ENCODE measurements at places on chromosomes 5 and 9. TPM values are rescaled to one million over a fixed set of nuclear protein-coding genes. Genes with fewer than 3 reads are reported as not detected.

IFNA2 gene
- not detected for polyA plus RNA-seq

RCL1 gene
- 17.9 TPM for polyA plus RNA-seq

GRCh38 chr9:106857811-106858470 is 5.0 kb upstream of the ZNF462 start:
- H3K27ac ChIP-seq: no peak overlapping the region
- no peak overlapping the region for H3K4me3 ChIP-seq
- H3K36me3 ChIP-seq: no peaks in the 10 kb centered on the region
- no peak for DNase-seq

- no peaks in the 10 kb centered on the region for H3K4me1 ChIP-seq
- H3K36me3 ChIP-seq: no peaks in the 10 kb centered on the region
- H3K27ac ChIP-seq: no peak overlapping the region
- DNase-seq: no peak
- peaks cover 24% of the 10 kb centered on the region for H3K27me3 ChIP-seq
Measured at GRCh38 chr5:132019337-132019736, 7.9 kb upstream of the ACSL6 start.

- H3K4me1 ChIP-seq: no peaks in the 10 kb centered on the region
- no peaks in the 10 kb centered on the region for H3K27me3 ChIP-seq
- H3K4me3 ChIP-seq: no peak overlapping the region
- no peak for DNase-seq
Measured at GRCh38 chr9:88233091-88233490, 94.8 kb upstream of the SPATA31C2 start.
